ENCODE measurements at places on chromosomes 2 and 18.

GRCh38 chr18:44143072-44143471 lies 537.6 kb upstream of the SETBP1 start:
- no peak for DNase-seq

GRCh38 chr18:55317324-55317723 lies 270.7 kb downstream of the TCF4 start:
- DNase-seq: no peak

GRCh38 chr2:14803994-14804393 lies 171.5 kb downstream of the LRATD1 start:
- no peak for DNase-seq

DNA sequence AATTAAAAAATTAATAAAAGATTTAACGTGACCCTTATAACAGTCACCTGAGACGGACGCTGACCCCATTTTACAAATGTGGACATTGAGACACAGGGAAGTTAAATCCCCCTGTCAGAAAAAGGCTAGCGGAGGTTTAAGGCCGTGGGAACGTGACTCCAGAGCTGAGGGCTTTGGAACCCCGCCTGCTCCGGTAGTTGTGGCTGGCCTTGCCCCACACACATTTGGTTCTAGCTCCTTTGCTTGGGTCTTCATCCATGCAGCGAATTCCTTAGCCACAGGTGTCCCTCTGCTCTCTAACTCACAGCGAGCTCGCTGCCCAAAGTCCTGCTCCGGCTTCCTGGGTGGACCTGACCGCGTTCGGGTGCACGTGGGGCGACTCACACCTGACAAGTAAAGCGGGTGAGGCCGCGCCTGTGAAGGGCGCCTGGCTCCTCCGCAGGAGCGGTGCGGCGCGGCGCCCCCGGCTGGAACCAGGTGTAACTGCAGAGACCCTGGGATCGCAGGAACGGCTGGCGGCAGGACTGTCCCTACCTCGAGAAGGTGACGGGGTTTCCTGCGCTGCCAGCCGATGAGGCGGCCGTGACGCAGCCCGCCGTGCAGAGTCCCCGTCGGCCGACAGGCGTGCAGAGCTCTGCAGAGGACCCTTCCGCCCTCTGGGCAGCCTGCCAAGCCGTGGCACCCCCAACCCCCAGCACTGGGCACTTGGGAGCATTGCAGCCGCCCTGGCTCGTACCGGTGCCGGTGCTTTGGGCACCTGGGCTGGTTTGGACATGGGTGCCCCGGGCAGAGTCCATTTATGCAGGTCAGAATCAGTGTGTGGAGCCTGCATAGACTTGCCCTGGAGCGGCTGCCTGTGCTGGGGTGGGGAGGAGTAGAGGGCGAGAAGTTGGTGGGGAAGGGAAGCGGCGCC lies 2.4 kb upstream of the PROC start:
- peak; percentile 18 for DNase-seq

GRCh38 chr2:240463274-240463865 lies 27.9 kb downstream of the GPC1 start:
- no peak for DNase-seq

- no peak for DNase-seq
Measured at GRCh38 chr2:224217233-224217961, 178.3 kb upstream of the SERPINE2 start.

DNA sequence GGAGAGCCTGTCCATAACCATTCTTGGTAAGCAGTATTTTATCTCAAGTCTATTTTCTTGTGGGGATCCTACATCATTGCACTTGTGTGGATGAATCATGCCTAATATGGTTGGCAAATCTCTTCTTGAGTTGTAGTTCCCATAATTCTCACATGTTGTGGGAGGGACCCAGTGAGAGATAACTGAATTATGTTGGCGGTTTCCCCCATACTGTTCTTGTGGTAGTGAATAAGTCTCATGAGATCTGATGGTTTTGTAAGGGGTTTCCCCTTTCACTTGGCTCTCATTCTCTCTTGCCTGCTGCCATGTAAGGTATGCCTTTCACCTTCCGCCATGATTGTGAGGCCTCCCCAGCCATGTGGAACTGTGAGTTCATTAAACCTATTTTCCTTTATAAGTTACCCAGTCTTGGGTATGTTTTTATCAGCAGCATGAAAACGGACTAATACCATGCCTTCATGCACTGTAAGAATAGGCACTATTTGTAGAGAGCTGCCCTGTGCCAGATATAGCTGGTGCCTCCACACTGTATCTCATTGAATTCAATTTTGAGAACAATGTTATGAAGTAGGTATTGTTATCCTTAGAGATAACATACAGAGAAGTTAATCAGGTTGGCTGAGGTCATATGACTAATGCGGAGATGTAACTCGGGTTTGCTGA lies 148.3 kb downstream of the PLCL1 start:
- no peak for DNase-seq

GRCh38 chr2:221415789-221416188 lies 156.3 kb downstream of the EPHA4 start:
- no peak for DNase-seq

DNA sequence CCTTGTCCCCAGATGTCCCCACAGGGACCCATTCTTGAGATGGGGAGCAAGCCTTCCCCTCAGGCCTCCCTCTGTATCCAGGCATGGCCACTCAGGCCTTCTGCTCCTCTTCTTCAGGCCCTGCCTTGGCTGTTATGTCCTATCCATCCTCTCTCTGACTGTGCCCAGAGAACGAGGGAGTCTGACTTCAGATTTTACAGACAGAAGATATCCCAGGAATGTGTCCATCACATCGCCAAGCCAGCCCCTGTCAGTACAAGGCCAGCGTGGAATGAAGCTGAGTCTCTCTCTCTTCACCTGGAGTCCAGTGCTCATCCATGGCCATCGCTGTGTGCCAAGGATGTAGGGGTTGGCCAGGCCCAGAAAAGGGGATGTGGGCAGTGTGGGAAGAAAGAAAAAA lies 57.6 kb downstream of the SDC1 start:
- DNase-seq: no peak

GRCh38 chr18:4146797-4147196 lies 308.3 kb downstream of the DLGAP1 start:
- no peak for DNase-seq

DNA sequence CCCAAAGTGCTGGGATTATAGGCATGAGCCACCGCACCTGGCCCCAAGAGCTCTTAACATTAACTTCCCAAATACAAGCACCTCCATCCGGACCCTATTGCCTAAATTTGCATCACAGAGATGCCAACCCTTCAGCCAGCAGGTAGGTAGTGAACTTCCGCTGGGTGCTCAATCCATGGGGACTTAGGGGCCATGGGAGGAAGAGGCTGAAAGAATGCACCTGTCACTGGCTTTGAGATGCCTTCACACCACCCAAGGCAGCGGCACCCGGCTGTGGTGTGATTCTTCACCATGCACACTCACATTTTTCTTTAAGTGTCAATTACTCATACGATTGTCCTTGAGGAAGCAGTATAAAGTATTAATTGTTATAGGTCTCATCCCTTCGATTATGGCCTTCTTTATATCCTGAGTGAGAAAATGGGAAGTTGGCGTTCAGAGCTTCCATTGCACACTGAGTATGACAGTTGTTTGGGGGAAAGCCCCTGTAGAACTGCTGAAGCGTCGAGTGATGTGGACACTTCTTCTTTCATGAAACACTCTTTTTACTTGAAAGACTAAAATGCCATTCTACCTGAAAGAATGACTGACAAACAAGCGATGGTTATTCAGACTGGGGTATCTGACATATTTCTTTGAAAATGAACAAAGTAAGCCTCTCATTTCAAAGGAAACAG lies 51.8 kb upstream of the BIN1 start:
- no peak for DNase-seq

DNA sequence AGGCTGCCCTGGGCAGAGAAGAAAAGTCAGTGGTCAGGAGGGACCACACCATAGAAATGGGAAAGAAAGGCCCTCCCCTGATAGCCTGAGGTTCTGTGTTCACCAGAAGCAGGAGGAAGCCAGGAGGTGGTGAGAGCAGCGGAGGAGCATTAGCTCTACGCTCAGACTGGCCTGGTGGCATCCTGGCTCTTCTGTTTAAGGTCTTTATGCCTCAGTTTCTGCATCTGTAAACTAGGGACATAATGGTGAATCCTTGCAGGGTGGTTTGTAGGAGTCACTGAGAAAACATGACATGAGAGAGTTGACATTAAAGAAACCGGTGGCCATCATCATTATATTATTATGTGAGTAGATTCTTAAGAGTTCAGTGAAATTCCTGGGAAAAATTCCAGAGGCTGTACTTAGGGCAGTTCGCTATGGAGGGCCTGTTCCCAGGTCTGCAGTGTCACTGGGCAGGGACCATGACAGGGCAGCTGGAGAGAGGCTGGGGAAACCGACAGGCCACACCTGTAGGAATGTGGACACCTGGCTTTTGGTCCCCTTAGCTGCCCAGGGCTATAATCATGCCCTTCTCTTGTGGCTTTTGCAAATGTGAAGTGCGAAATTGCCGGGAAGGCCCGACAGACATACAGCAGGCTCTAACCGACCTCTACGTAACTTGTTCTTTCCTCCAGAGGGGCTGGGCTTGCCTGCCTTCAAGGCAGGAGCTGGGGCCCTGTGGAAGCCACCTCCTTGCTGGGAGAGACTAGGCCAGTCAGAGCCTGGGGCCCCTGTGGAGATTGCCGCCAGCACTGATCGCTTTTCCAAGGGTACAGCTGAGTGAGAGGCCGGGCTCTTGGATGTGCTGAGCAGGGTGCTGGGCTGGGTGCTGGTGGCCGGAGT lies 31.0 kb downstream of the GLI2 start:
- no peak for DNase-seq

DNA sequence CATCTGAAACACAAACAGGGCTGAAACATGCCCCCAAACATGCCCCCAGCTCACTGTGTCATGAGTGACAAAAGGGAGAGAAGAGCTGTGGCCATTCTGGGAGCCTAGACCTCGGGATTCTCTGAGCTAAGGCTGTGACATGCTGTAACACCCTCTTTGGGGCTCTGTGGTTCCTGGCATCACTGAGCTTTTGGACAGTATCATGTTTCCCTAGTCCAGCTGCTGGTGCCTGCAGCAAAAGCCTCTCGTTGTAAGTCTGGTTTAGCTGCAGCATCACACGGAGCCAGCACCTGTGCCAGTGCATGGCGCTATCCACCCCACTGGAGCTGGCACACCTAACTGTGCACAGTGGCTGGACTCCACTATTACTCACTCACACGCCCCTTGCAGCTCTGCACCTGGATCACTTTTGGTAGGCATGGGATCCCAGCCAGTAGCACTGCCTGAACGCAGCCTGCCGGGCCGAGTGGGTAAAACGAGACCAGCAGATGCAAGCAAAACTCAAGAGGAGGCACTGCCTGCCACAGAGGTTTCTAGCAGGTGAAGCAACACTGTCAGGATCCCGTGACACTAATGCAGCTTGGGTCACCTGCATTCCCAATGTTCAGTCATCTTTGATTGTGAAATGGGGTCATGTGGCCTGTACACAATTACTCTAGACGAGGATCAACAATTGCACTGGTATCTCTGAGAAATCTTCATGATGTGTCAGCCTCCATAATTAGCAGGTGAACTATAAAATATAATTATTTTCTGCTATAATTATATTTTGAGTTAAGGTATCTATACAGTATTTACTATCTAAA lies 547.2 kb downstream of the ZNF804A start:
- no peak for DNase-seq

DNA sequence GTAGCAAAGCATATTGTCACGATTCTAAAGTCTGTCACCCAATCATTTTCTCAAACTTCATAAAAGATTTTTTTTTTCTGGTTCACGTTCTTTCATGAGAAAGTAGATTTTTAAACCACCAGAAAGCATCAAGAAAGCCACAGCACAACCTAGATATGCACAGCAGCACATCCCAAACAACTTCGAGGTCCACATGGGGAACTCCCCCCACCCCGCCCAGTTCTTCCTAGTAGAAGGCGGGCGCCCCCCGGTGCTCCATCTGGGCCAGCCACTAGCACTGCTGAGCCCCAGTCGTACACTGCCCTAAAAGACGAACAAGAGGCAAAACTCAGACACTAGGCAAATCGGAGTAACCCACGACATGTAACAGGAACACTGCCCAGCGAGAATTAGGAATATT lies 15.5 kb downstream of the HDLBP start:
- DNase-seq: no peak

DNA sequence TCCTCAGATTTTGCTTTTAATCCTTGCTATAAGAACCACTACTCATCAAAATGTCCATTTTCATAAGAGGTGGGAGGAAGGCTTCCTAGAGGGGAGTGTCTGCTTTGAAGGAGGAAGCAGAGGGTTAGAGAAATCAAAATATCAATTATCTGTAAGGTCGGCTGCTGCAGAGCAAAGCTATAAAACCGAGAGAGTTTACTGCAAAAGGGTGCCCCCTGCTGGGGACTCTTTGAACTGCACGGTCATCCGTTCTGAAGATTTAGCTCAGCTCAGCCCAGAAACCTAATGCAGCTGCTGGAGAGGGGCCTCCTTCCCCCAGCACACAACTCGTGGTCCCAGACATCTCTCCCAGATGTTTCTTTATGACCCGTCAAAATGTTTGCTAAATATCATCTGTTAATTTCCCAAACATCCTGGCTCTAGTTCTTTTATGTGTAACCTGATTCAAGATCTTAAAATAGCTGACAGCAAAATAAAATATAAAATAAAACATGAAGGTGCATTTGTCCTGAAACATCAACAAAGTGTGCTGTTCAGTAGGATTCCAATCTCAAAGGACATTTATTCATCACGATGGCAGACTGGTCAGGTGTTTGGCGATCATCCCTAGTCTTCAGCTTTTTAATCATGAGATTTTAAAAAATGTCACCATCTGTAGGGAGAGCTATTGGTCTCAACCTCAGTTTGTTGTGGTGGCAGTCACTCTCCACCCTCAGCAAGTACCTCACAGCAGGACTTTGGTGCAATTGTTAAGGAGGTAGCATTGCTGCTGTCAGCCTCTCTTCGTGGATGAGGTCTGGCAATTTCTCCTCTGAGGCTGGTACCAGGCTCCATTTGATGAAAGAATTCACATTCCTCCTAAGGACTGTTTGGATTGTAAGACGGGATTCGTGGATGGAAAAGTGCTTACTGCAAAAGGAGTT lies 185.9 kb downstream of the MTX2 start:
- peak; percentile 62 for DNase-seq

DNA sequence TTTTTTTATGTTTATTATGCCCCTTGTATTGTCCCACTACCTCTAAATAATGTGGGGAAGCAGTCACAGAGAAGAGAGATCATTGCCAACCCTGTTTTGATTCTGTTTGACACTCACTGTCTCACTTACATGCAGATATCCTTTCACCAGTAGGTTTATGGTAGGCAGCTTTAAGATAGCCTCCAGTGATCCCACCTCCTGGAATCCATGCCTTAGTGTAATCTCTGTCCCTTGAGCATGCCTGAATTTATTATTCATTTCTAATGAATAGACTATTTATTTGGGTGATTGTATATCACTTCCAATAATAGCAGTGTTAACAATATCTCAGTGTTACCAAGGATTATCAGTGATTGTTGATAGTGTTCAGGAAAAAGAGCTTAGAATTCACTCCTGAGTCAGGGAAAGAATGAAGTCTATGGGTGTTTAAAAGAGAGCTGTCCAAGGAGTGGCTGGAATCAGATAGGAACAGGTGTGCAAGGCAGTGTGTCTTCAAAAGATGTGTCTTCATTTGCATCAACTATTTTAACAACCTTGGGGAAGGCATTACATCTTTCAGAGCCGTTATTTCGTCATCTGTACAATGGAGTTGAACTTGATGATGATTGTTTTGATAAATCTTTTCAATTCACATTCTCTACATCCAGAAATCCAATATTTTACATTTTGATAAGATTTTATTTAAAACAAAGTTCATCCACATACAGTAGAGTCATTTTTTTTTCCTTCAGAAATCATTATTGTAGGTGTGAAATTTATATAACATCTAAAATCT lies 31.9 kb downstream of the PKP4 start:
- no peak for DNase-seq

- DNase-seq: no peak
Measured at GRCh38 chr2:226431288-226431948, 368.2 kb downstream of the IRS1 start.
